Activated T-helper 2 cell treated with anti-CD3 and anti-CD28 coated beads, Interferon-gamma antibody, Interleukin-2, Interleukin-4, amounts not matched to agents 10 μg/mL and 5 μg/mL and 100 μg/mL, durations not matched to agents 14 hours and 24 hours and 36 hours (primary cell): ENCODE measurements at places on chromosomes 16 and 17.

DNA sequence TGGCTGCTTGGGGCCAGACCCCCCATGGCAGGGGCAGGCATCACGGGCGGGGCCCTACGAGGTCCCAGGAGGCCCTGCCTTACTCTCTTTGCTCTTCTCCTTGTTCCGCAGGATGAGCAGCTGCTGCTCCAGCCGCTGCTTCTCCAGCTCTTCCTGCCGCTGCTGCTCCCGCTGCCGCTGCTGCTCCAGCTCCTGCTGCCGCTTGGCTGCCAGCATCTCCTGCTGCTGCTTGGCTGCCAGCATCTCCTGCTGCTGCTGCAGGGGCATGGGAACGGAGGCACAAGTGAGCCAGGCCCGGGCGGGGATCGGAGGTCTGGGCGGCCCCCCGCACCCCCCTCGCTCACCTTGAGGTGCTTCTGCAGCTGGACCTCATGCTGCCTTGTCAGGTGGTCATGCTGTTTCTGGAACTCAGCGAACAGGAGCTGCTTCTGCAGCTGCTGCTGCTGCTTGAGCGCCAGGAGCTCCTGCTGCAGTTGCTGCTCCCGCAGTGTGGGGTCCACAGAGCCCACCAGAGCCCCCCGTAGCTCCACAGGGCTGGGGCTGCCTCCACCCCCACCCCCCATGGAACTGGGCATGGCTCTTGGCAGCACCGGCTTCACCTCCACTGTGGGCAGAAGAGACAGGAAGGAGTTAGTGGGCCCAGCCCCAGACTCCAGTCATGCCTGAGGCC, 22.8 kb downstream of the G6PC3 start:
- H3K36me3 ChIP-seq, result peaks cover 8% of the 10 kb centered on the region
- no peaks in the 10 kb centered on the region for H3K27me3 ChIP-seq
- no peak for DNase-seq
- no peak overlapping the region for H3K4me3 ChIP-seq
- peaks cover 9% of the 10 kb centered on the region for H3K4me1 ChIP-seq

- H3K4me1 ChIP-seq, result peaks cover 19% of the 10 kb centered on the region
- H3K27ac ChIP-seq, result no peak overlapping the region
- H3K27me3 ChIP-seq, result no peaks in the 10 kb centered on the region
- peak; percentile 37 for DNase-seq
These were observed 4.0 kb downstream of the VAT1 start for GRCh38 chr17:43018008-43018853.

DNA sequence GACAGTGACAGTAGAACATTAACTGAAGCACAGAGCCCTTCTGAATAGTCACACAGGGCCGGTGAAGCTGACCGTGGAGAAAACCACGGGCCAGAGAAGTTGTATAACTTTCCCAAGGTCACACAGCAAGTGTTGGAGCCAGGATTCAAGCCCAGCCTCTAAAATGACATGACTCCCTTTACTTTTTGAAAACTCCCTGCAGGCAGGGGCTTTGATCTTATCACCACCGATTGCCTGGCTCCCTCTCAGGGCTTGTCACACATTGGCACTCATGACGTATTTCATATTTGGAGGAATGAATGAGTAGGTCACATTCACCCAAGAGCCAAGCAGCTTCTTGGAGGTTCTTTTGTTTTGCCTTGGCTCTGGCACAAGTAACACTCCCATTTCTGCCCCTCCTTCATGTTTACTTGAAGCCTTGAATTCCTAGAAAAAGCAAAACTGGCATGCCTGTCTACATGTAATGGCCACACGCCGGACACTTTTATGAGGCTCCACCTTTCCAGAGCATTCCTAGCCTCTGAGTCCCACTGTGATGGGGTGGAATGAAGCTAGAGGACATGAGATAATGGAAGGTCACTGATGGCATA, 13.3 kb upstream of the RBBP6 start:
- H3K4me1 ChIP-seq, result peaks cover 3% of the 10 kb centered on the region
- H3K4me3 ChIP-seq, result no peak overlapping the region
- no peak overlapping the region for H3K27ac ChIP-seq
- no peaks in the 10 kb centered on the region for H3K36me3 ChIP-seq
- DNase-seq, result no peak

- H3K27me3 ChIP-seq, result peaks cover 35% of the 10 kb centered on the region
- H3K4me3 ChIP-seq, result no peak overlapping the region
- no peaks in the 10 kb centered on the region for H3K4me1 ChIP-seq
- no peak overlapping the region for H3K27ac ChIP-seq
- H3K36me3 ChIP-seq, result no peaks in the 10 kb centered on the region
These were observed 22.3 kb upstream of the KRT10 start for GRCh38 chr17:40844671-40845107.

DNA sequence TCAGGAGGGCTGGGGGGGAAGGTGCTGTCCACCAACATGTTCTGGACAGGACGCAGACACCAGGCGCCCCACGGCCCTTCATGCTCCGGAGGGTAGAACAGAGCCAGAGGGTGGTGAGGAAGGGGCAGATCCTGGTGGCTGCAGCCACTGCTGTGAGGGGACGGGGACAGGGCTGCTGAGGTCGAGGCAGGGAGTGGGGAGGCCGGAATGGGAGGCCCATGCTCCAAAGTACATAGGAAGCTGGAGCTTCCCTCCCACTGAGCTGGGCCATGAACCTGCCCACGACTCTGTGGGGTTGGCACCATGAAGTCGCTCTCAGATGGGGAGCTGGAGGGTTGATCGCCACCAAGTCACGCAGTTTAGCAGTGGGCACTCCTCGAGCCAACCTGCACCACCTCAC, 8.0 kb upstream of the METRNL start:
- no peak overlapping the region for H3K4me3 ChIP-seq
- DNase-seq, result no peak
- H3K27ac ChIP-seq, result peak overlapping the region; percentile 22
- peaks cover 25% of the 10 kb centered on the region for H3K4me1 ChIP-seq
- H3K27me3 ChIP-seq, result peaks cover 5% of the 10 kb centered on the region

DNA sequence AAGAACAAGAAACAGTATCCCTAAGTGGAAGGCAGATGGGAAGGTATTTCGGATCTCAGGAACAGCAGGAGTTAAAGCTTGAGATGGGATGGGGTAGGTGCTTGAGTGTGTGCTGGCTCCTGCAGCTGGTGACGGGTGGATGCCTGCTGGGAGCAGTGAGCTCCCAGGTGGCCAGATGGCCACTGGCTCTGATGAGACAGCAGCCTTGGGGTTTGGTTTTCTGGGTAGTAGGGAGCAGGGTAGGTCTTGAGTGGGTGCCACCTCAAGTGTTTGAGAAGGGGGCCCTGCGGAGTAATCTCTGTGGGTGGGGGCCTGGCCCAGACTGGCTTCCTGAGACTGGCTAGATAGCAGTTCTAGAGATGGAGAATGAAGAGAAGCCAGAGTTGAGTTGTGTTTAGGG, 10.3 kb downstream of the EPN2 start:
- H3K27me3 ChIP-seq, result peaks cover 11% of the 10 kb centered on the region
- H3K4me3 ChIP-seq, result no peak overlapping the region
- no peaks in the 10 kb centered on the region for H3K4me1 ChIP-seq

- H3K27ac ChIP-seq, result no peak overlapping the region
- no peak for DNase-seq
- H3K27me3 ChIP-seq, result no peaks in the 10 kb centered on the region
- no peak overlapping the region for H3K4me3 ChIP-seq
- H3K36me3 ChIP-seq, result no peaks in the 10 kb centered on the region
- peaks cover 4% of the 10 kb centered on the region for H3K4me1 ChIP-seq
These were observed 8.8 kb downstream of the SLC9A5 start for GRCh38 chr16:67257486-67258160.

- H3K27me3 ChIP-seq, result peaks cover 7% of the 10 kb centered on the region
These were observed 3.0 kb downstream of the NACA2 start for GRCh38 chr17:61587807-61588660.

- H3K27ac ChIP-seq, result no peak overlapping the region
- DNase-seq, result no peak
- H3K4me3 ChIP-seq, result no peak overlapping the region
- peaks cover 2% of the 10 kb centered on the region for H3K4me1 ChIP-seq
These were observed 33.4 kb downstream of the VAC14 start for GRCh38 chr16:70767377-70768202.

DNA sequence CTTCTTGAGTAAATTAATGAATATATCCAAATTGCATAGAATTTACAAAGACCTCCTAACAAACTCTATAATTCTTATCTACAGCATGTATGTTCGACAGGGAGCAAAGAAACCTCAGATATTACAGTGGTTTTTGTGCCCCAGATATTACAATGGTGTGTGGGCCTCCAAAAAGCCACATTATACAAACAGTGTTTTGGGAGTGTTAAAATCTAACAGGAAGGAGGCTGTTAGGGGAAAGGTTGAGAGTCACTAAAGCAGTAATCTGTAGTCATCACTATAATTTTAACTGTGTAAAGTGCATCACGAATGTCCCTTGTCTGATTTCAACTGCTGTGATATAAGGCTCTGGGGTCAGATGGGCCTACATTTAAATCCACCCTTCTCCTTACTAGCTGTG, 400.2 kb upstream of the C16orf82 start:
- peaks cover 9% of the 10 kb centered on the region for H3K27me3 ChIP-seq
- no peak for DNase-seq

DNA sequence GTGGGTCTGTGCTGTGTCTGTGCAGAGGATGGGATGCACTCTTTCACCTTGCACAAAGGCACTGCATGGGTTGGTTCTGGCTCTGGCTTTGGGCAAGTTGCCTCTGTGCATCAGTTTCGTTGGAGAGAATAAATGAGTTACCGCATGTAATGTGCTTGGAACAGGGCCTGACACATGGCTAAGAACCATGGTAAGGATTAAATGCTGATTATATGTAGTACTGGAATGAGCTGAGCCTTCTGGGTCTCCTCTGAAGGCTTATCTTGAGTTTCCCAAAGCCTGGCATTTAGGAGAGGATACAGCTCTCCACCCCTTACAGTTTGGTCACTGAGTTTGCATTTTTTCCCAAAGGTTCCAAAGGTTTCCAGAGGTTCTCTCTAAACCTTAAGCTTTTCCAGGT, 69.1 kb downstream of the KSR1 start:
- no peak for DNase-seq
- H3K36me3 ChIP-seq, result no peaks in the 10 kb centered on the region
- no peaks in the 10 kb centered on the region for H3K27me3 ChIP-seq

DNA sequence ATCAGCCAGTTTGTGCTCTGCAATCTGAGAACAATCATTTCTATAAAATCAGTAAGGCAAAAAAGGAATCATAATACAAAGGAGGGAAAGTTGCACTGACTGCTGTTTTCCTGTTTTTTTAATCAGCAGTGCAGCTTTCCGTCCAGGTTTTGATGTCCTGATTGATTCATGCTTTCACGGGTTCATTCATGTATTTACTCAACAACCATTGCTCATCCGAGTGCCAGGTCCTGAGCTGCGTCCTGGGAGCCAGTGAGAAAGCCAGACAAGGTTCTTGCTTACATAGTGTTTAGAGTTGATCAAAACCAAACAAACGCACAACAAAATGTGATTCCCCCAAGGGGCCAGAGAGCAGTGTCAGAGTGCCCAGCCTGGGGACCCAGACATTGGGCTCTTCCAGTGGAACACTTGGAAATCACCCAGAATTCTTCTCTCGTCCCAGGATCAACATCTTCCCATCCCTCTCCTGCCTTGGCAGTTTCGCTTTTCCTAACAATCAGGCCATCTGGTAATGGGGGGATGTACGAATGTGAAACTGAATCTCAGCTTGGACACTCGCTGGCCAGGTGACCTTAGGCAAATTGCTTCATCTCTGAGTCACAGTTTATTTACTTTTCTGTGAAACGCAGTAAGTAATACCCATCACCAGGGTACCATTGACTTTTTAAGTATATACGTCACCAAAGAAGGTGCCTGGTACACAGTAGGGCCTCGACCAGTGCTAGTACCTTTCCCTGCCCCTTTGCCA, 13.3 kb upstream of the C1QL1 start:
- H3K4me3 ChIP-seq, result no peak overlapping the region
- H3K27me3 ChIP-seq, result peaks cover 40% of the 10 kb centered on the region
- DNase-seq, result no peak
- no peak overlapping the region for H3K27ac ChIP-seq

GRCh38 chr17:48593840-48594537, 410 bp upstream of the HOXB5 start:
- peak; percentile 78 for DNase-seq
- H3K4me3 ChIP-seq, result peak overlapping the region; percentile 76
- no peak overlapping the region for H3K27ac ChIP-seq
- H3K4me1 ChIP-seq, result peaks cover 43% of the 10 kb centered on the region

DNA sequence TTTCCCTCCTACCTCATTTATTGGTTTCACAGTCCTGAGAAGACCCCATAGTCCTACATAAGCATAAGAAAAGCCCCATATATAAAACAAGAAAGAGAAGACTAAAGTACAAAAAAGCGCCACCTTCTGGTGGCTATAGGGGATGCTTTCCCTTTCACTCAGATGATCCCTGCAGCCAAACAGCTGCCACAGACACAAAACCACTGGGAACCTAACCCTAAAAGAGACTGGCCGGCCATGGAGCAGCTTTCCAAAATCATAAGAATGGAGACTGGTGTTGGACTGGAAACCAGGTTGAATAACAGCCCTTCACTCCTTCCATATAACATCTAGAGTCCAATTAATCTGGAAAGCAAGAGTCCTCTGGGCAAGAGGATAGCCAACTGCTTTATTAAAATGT, 11.4 kb downstream of the DYNC1LI2 start:
- no peak for DNase-seq
- no peak overlapping the region for H3K4me3 ChIP-seq
- no peaks in the 10 kb centered on the region for H3K27me3 ChIP-seq
- H3K4me1 ChIP-seq, result peaks cover 13% of the 10 kb centered on the region
- peaks cover 67% of the 10 kb centered on the region for H3K36me3 ChIP-seq

DNA sequence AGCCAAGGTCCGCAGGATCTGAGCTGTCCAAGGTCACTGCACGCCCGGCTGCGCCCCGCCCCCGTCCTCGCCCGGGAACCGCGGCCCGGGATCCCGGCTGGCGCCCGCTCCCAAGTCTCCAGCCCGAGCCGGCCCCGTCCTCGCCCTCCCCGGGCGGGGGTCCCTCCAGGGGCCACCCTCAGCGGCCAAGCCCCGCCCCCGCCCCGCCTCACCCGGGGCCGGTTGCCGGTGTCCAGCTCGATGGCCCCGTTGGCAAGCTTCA, 216 bp downstream of the VPS9D1 start:
- no peak overlapping the region for H3K27ac ChIP-seq
- H3K36me3 ChIP-seq, result peaks cover 39% of the 10 kb centered on the region
- no peak for DNase-seq

GRCh38 chr17:27345141-27345904, 51.4 kb downstream of the WSB1 start:
- DNase-seq, result no peak
- H3K4me1 ChIP-seq, result peaks cover 17% of the 10 kb centered on the region
- no peak overlapping the region for H3K27ac ChIP-seq
- H3K27me3 ChIP-seq, result no peaks in the 10 kb centered on the region
- no peaks in the 10 kb centered on the region for H3K36me3 ChIP-seq
- H3K4me3 ChIP-seq, result no peak overlapping the region
